Activated T-cell treated with anti-CD3 and anti-CD28 coated beads for 24 hours (primary cell): ENCODE measurements at places on chromosomes 12 and 14.

DNA sequence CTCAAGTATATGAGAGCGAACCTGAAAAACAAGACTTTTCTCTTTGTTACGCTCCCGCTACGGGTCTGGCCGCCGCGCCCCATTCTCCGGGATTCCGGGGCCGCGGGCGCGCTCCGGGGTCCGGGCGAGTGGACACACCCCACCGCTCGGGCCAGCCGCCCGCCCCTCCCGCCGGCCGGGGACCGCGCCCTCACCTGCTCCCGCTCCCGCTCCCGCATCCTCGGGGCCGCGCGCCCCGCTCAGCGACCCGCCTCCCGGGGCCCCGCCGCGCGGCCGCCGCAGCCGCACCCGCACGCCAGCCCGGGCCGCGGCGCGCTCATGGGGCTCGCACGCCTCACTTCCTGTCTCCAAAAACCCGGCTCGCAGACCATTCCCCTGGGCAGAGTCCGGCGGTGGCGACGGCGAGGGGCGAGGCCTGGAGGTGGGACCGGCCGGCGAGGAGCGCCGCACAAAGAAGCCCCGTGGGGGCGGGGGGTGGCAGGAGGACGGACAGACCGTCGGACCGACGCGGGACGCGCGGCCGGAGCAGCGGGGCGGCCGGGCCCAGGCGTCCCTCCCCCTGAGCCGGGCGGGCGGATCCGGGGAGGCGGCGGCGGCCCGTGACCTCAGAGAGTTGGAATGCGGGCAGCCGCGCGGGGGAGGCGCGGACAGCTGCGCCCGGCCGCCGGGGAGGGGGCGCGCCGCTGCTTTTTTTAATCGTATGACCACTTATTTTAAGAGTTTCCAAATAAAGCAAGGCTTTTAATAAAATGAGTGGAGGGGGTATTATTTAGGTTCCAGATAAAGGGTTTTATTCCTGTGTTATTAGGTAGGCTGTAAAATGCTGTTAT, at the start of gene PTPN21:
TSS of gene PTPN21 (minus strand) at position 551 of the 830 bp plus-strand sequence. CDS start 4,590 bp downstream, outside the sequence.
- no peak for DNase-seq

GRCh38 chr14:42057111-42057510, 450.4 kb downstream of the LRFN5 start:
- no peak for DNase-seq

DNA sequence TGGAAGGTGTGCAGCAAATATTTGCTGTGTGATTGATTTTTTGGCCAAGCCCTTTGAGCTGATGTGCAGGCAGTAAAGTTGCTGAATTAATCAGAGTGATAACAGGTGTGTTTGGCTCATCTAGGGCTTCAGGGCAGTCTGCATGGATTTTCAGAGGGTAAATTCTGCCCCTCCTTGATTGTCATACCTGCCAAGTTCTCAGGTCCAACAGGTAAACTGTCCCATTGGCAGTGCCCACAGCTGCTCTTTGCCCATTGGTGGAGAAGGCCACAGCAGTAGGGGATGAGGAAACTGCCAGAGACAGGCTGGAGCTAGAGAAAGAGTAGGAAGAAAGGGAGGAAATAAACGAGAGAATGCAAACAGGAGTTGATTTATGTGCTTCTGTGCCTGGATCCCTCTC, 33.6 kb downstream of the TEP1 start:
- no peak for DNase-seq

DNA sequence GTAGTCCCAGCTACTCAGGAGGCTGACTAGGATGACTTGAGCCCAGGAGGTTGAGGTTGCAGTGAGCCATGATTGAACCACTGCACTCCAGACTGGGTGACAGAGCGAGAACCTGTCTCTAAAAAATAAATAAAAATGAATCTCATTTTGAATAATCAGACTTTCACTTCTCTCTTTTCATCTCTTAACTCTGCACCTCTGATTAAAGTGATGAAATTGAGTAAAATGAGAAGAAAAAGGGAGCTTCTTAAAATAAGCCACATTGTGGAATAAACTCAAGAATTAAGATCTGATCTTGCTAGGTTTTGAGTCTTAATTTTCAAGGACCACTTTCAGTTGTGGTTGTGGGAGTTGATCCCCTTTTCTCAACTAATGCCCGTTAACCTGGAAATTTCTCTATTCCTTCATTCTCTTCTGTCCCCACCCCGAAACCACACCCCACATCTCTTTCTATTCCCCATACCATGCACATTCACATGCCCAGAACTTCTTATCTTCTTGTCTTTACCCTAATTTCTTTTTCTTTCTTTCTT, 70.9 kb upstream of the ETV6 start:
- no peak for DNase-seq

DNA sequence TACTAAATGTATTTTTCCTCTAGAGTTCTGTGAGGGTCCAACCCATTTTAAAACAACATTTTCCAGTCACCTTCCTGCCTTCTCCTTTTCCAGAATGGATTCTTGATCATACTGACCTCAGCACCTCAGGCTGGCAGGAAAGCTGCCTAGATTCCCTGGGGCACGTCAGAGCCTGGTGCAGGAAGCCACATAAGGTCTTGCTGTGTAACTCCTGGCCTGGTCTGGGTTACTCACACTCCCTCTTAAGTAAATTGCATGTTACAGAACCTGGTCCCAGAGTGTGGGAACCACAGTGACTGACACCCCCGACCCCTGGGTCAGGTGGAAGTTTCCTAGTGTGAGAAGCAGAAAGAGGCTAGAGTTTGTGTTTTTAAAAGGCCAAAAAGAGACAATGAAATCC, 209.8 kb downstream of the SPTSSA start:
- no peak for DNase-seq

DNA sequence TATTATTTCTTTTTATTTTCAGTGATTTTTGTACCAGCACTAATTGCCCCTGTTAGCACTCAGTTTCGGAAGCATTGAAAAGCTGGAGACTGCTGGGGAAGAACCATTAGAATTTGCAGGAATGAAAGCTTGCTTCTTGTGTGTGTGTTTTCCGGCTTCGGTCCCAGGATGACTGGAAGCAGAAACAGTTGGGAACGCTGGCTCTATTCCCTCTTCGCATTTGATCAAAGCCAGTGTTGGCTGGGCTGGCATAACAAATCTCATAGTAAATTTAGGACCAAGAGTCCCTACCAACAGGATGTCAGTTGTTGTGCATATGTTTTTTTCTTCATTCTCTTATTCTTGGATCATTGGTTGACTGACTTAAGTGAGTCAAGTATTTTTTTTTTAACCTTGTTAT, 53.6 kb upstream of the TRAF3 start:
- DNase-seq, result no peak

GRCh38 chr12:112005419-112006395, 7.3 kb downstream of the TMEM116 start:
- no peak for DNase-seq

DNA sequence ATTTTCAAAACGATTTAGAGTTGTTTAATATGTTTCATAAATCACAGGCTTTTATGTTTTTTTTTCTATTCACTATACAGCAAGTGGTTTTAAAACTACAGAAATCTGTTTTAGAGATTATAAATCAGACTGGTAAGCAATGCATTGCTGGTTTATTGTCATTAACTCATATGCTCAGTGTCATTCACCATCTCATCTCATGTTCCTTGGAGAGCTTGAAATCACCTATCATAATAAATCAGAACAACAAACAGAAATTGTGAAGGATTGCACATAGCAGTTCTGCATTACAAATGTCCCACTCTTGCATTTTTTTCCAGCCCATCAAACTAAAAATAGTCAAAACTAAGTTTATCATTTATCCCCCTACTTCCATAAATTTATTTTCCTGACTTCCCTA, 470.8 kb downstream of the FSCB start:
- no peak for DNase-seq

DNA sequence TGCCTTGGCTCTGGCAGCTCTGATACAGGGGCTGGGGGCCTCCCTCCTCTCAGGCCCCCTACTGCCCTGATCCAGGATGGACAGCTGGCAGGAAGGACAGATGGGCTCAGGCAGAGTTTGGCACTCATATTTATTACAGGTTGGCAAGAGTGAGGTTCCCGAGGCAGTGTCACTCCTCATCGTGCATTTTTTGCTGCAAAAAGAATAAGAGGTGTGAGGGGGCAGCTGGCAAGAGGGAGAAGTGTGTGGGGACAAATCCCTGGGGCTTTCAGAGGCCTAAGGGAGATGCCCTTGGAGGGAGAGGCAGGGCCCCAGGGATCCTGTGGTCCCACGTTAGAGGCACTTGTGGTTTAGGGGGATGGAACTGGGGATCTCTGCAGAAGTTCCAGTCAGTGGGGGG, 5.0 kb downstream of the CMTM5 start:
- no peak for DNase-seq

- peak; percentile 93 for DNase-seq
These were observed 891.1 kb downstream of the TMEM121 start for GRCh38 chr14:106417224-106418049.

GRCh38 chr12:11228296-11228879, 41.1 kb downstream of the PRB3 start:
- DNase-seq, result peak; percentile 7

DNA sequence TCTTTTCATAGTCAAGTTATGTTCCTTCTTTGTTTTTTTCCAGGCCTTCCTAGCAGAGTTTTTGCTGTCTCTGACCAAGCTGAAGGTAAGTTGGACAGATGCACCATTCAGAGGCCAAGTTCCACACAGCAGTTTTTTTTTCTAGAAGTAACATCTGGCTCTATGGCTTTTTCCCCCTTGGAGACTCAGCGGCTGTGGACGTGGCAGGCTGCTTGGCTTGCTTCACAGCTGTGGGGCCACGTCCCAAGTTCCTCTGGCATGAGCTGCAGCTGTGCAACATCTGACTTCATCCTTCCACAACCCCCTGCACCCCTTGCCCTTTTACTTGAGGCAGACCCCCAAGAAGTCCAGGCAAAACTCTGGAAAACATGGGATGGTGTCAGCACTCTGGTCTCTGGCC, 24.2 kb upstream of the RHOJ start:
- no peak for DNase-seq

DNA sequence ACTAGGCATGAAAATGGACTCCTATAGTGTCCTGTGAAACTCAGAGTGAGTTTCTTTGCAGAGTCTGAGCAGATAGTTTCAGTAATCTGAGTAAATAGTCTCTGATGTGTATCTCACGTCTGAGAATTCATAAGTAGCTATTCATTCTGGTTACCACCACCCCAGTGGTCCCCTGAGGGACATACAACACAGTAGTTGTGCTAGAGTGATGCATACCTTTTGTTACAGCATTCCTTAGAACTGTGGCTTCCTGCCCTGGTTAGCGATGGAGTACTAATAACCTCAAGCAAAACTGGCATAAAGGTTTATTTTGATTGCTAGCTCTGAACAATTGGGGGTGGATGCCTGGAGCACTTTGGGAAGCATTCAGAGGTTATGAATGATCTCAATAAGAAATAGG, 114.7 kb downstream of the DAAM1 start:
- DNase-seq, result no peak

DNA sequence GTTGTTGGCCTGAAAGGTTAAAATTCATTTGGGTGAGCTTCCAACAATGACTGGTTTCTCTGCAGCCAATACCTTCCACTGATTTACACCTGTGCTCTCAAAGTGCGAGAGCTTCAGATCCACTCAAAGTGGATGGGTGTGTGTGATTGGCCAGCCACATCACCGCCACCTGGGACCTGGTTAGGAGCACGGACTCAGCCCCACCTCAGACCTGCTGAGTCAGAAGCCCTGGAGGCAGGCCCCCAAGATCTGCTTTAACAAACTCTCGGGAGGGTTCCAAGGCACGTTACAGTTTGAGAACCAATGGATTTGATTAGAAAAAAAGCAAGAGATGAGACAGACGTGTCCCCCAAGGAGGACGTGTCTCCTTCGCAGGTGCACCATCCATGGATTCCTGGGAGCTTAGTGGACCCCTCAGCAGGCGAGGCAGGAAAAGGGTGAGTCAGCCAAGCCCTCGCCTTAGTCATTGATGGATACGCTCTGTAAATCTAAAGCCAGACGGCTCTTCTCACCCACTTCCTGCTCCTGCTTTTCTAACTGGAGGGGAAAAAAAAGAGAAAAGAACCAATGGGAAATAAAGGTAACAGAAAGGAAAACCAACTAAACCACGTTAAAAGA, 24.5 kb downstream of the FZD10 start:
- no peak for DNase-seq

- DNase-seq, result no peak
These were observed 33.7 kb downstream of the CKB start for GRCh38 chr14:103488960-103489359.

DNA sequence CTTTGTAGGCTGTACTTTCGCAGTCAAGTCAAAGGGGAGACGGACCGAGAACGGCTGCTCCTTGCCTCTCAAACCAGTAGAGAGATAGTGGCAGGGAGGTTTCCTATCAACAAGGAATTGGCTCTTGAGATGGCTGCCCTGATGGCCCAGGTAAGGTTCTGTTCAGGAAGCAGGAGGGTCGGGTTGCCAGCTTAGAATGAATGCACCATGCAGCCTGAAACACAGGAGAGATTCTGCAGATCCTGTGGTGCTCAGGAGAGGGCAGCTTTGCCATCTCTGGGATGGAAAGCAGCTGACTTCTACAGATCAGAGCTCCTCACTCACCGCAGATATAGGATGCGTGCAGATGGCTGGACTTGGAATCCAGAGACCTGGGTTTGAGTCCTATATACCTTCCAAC, 18.0 kb downstream of the PIGH start:
- DNase-seq, result no peak

GRCh38 chr12:117053050-117053400, 46.2 kb downstream of the TESC start:
- DNase-seq, result no peak

DNA sequence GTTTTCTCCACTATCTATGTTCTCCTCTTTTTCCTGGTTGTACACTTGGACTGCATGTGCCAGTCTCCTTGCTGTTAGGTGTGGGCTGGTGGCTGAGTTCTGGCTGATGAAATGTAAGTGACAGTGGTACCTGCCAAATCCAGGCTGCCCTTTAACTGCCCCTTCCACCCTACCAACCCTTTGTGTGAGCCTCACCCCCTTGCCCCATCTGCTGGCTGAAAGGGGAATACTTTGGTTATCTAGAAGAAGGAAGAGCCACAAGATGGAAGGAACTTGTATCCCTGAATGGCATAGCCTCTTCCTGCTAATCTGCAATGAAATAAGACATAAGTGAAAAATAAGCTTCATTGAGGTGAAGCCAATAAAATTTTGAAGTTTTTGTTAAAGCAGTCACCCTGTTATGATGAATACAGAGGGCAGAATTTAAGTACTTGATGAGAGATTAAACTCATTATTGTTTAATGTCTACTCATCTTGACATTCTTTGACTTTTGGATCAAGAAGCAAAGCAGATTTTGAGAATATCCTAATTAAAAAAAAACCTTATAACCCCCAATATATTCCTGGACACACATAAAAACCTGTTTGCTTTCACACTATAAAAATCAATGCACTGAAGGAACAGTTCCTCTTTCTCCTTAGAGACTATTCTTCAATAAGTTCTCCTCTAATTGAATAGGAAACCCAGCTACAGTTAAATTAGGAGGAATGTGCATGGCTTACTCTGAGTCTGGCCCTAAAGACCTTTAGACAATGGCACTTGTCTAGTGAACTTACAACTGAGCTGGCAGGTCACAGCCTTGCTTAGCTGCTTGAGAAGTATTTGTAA, 262.6 kb upstream of the BTG1 start:
- DNase-seq, result no peak

GRCh38 chr14:29370024-29370423, 557.6 kb downstream of the PRKD1 start:
- DNase-seq, result no peak

- no peak for DNase-seq
These were observed 3.6 kb upstream of the RPS26 start for GRCh38 chr12:56038022-56038655.

- DNase-seq, result no peak
These were observed 47.2 kb downstream of the ALDH1L2 start for GRCh38 chr12:105036937-105037649.

GRCh38 chr12:108559007-108559655, 1.8 kb downstream of the SART3 start:
- DNase-seq, result no peak
